Activated T-helper 17 cell treated with anti-CD3 and anti-CD28 coated beads, Interleukin-2, amount 50 U/mL, for 72 hours (primary cell): ENCODE measurements at places on chromosomes 3 and 15.

DNA sequence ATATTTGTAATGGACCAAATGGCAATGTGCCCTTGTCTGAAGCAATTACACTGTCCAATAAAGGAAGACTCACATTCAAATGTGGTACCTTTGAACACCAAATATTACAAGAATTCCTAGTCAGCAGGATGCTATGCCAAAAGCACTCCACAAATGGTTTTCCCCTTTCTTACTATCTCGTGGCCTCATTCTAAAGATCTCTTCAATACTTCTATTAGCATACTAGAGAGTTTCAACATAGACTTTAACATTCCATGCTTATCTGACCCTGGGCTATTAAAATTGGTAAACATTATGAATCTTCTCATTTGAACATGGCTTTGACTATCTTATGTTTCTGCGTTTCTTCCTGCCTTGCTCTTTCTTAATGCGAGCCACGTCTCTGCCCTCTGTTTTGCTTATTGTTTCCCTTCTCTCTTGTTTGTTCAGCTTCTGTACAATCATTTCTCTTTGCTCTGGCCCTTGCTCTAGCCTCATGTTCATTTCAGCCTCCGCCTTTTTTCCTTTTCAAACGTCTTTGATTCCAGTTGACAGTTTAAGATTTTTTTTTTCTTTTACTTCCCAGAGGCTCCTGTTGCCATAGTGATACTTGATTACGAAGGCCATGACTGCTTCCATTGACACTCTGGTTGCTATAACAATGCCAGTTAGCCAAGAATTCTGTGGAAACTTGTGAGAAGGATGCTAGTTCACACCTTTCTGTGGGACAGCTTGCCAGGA is 49.5 kb upstream of the SLC9A9 start:
- ATAC-seq = no peak

- no peak for ATAC-seq
These were observed 353.4 kb downstream of the FOXP1 start for GRCh38 chr3:71229905-71230657.

GRCh38 chr3:178804606-178805005 is 267.0 kb downstream of the ZMAT3 start:
- ATAC-seq = no peak

DNA sequence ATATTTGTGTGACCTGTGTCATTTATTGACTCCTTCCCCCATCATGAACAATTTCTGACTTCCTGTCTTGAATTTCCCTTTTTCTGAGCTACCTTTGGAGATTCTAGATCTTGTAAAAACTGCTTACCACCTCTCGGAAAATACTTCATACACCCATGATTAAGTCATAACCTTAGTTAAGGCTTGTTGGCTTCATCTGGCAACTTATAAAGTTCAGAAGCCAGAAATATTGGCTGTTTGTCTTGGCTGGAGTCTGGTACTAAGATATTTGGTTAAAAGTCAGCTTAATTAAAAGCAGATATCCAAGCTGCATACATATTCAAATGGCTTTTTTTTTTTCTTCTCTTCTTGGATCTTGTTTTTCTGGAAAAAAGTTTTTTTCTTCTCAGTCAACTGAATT is 37.3 kb upstream of the B3GALNT1 start:
- ATAC-seq = no peak

GRCh38 chr3:127691489-127691888 is 18.7 kb downstream of the ABTB1 start:
- ATAC-seq = no peak

DNA sequence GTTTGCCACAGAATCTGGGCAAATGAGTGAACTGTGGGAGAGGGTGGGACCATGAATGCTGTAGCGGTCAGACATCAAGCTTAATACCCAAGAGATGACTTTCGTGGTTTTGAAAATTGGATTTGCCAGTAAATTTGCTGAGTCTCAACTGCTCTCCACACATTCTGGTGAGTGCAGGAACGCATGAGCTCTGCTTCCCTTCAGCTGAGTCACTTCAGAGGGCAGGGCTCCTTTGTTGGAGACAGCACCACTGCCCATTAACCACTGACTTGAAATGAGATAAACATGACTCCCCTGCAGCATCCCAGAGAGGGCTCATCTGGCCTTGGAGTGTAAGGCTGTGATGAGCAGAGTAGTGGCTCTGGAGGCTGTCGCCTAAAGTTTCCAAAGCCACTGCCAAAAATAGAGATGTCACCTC is 22.6 kb downstream of the RARRES1 start:
- ATAC-seq = no peak
